RWPE2 (cell line): ENCODE measurements at places on chromosomes 1 and 21.

- no peak for DNase-seq
These were observed 13.6 kb downstream of the PLEKHA6 start for GRCh38 chr1:204345941-204346645.

- no peak for DNase-seq
These were observed 200.4 kb downstream of the HMCN1 start for GRCh38 chr1:185934476-185935189.

DNA sequence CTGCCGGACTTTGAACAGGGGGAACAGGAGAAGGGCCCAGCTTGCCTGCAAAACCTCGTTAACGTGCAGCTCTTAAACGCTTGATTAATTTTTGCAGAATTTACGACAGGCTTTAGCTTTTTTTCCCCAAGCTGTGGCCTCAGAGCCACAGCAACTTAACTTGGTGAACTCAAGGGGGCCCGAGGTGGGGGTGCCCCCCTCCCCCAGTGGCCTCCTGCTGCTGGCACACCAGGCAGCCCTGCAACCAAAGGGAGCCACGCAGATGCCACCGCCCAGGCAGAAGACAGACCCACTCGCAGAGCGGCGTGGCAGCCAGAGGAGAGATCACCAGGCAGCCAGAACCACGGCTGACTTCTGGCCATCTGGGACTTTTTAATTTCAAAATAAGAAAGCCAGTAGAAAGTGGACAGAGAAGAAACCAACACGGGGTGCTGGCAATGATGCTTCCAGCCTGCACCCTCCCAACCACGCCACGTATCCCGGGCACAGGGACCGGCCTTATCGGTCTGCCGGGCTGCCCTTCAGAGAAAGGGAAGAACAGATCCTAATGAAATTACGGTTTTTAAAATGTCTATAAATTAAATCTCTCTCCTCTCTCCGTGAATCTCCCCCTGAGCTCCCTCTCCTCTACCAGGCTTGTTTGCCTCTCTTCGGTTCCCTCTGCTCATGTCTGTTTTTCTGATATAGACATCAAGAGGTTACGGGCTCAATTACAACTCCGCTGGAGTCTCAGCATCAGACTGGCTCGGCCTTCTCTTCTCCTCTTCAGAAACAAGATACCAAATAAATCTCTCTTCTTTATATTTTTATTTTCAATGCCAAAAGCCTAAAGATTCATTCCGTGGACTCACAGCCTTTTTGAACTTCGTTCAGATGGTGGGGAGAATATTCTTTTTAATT lies 6.4 kb downstream of the CASZ1 start:
- DNase-seq, result no peak

DNA sequence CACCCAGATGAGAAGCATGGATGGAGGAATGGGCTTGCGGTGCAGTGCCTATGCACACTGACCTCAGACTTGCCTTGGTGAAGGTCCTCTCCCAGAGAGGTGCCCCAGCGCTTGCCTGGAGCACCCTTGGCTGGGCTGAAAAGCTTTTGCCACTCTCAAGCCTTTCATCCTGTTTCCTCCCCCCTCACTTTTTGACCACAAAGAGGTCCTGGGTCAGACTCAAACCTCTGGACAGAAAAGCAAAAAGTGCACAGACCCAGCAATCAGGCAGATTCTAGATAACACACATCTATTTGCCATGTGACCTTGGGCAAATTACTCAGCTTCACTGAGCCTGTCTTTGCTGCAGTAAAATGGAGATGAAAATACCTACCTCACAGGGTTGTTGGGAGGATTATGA lies 7.3 kb downstream of the TMEM35B start:
- DNase-seq, result no peak

DNA sequence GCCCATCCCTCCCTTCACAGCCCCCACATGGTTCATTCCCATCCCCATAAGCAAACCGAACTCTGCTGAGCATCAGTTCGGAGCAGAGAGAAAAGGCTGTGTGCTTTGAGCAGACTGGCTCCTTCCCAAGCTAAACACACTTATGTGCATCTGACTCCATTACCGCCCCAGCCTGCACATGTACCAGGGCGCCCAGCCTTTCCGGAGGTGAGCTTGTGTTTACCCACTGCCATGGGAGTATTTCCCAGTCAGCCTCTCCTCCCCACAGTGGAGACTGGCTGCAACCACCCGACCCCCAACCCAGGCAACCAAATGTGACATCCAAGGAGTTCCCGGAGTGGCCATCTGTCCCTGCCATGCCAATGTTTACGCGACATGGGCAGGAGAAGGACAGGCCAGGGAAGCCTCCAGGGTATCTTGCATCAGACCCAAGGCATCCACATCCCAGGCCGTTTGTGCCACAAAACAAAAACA lies 9.4 kb downstream of the TIAM1 start:
- no peak for DNase-seq
